ENCODE measurements at places on chromosomes 2 and 18. TPM values are rescaled to one million over a fixed set of nuclear protein-coding genes. Genes with fewer than 3 reads are reported as not detected.
A peak's percentile ranks its signal among the peaks of the same experiment; 100 is the strongest.

- peak; percentile 31 for DNase-seq
Observed at GRCh38 chr18:45722899-45723298, 1.1 kb upstream of the SLC14A1 start.

SERPINB13 gene
- polyA plus RNA-seq: not detected

DNA sequence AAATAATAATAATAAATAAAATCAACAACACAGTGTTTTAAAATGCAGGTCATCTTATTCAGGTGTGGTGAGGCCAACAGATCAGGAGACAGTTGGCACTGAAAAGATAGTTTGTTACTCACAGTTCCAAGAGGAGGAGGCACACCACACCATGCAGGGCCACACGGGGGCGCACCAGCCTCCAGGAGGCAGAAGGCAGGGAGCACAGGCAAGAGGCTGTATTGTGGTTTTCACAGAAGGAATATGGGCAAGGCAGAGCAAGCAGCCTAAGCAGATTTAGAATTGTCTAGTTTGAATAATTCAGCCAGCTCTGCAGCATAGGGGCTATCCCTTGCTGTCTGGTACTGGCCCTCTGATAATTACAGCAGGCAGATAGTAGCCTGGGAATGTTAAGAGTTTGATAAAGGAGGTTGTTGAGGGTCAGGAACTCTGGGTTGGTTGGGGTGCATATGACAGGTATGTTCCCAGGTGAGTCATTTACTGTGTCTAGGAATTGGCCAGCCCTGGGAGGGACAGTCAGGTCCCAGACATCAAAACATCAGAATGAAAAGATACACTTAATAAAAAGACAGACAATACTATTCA is 31.3 kb downstream of the KIAA2012 start:
- no peak for DNase-seq

DNA sequence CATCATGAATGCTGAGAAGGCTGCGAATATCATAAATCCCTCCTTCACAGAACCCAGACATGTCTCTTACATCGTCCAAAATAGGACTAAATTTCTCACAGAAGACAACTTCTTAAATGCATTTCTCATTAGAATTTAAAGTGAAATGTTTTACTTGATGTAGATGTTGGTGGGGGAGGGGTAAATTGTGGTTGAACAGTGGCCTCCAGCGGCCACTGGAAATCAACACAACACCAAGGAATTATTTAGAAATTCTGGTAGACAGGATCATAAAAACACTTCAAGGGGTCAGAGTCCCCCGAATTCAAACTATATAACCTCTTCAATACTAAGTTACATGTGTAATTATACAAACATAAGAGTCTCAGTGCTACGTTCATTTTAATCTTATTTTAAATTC is 135.9 kb downstream of the ABCA12 start:
- peak; percentile 15 for DNase-seq

GRHL1 gene
- polyA plus RNA-seq: 0.32 TPM

- peak; percentile 18 for DNase-seq
Observed at GRCh38 chr2:232483923-232484627, 3.6 kb downstream of the ECEL1 start.

TRAPPC8 gene
- 15.5 TPM for polyA plus RNA-seq

GRCh38 chr18:10564975-10565773 is 39.3 kb downstream of the NAPG start:
- no peak for DNase-seq

DNA sequence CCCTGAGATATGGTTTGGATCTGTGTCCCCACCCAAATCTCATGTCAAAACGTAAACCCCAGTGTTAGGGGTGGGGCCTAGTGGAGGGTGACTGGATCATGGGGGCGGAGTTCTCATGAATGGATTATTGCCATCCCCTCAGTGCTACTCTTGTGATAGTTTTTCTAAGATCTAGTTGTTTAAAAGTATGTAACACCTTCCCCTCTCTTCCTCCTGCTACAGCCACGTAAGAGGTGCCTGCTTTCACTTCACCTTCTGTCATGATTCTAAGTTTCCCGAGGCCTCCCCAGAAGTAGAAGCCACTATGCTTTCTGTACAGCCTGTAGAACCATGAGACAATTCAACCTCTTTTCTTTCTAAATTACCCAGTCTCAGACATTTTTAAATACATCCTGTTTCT is 16.9 kb downstream of the PUM2 start:
- no peak for DNase-seq

DYNAP gene
- polyA plus RNA-seq: not detected

ACMSD gene
- not detected for polyA plus RNA-seq

DNA sequence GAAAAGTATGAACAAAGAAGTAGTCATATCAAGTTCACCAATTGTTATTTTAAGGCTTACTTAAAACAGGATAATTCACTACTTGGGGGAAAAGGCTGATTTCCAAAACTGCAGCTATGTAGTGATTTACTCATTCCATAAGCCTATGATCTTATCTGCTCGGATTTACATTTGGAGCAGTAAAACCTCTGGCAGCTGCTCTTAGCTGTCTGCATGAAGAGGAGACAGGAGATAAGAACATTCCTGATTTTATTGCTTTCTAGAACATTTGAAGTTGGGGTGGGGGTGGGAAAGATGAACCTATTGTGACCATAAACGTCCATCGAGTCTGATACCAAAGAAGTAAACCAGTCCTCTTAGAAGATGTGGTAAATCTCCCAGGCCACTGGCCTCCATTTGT is 120.9 kb downstream of the MMADHC start:
- no peak for DNase-seq

EFHD1 gene
- 154 TPM for polyA plus RNA-seq

LRP1B gene
- 0.08 TPM for polyA plus RNA-seq

VWA3B gene
- 0.82 TPM for polyA plus RNA-seq

DNA sequence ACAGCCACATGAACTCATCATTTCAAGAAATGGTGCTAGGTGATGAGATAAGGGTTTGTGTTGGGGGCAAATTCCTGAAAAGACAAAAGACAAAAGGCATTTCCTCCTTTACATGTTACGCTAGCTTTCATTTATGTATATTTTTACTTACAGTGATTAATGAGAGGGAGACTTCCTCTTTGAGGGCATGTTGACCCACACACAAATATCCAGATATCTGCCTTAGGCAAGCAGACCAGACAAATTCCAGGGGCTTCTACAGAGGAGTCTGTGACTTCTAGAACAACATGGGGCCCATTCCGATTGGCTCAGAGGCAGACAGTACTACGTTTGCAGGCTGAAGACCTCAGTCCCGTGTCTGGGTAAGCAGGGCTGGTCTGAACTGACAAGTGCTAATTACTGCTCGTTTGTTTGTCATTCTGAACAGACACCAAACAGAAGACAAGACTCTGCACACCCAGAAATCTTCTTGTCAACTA is 74.8 kb upstream of the ST6GAL2 start:
- no peak for DNase-seq

- no peak for DNase-seq
Observed at GRCh38 chr2:224524657-224525056, 60.5 kb downstream of the CUL3 start.

- peak; percentile 22 for DNase-seq
Observed at GRCh38 chr18:75727456-75727855, 300.0 kb upstream of the SMIM21 start.

DNA sequence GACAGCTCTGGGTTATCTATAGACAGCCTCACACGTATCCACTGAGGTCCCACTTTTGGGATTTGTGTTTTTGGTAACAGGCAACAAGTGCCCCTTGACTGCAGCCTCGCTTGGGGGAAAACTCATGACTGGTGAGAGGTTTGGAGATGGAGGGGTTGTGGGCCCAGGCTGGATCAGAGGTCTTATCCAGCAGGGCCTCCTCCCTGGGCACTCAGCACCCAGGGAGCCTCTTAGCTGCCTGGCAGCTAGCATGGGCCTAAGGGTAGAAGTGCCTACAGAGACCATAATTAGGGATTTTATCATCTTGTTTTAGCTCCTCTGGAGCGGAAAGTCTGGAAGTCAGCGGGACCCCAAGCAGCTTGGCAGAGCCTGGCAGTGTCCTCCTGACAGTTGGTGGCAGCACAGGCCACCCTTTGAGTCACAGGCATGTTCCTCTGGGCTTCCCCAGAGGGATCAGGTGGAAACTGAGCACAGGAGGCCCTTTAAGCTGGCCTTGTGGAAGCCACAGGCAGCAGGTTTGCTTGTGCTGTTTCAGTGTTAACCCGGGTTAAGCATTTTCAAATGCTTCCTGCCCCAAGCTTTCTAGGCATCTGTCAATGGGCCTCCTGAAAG is 143.1 kb downstream of the KCTD1 start:
- DNase-seq: no peak

DNA sequence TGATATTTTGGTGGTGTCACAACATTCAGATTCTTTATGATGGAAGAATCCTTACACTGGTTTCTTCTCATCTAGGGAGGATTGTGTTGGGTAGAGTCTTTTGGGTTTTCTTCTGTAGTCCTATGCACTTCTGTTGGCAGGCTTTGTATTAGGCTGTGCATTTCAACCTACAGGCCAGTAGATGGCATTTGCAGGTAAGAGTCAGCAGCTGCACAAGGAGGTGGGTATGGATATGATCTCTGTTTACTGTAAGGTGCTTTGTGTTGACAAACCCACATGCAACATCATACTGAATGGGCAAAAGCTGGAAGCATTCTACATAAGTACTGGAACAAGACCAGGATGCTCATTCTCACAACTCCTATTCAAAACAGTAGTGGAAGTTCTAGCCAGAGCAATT is 656.8 kb downstream of the METTL4 start:
- DNase-seq: no peak

- DNase-seq: no peak
Observed at GRCh38 chr2:68734176-68734575, 435 bp upstream of the ARHGAP25 start.

DNA sequence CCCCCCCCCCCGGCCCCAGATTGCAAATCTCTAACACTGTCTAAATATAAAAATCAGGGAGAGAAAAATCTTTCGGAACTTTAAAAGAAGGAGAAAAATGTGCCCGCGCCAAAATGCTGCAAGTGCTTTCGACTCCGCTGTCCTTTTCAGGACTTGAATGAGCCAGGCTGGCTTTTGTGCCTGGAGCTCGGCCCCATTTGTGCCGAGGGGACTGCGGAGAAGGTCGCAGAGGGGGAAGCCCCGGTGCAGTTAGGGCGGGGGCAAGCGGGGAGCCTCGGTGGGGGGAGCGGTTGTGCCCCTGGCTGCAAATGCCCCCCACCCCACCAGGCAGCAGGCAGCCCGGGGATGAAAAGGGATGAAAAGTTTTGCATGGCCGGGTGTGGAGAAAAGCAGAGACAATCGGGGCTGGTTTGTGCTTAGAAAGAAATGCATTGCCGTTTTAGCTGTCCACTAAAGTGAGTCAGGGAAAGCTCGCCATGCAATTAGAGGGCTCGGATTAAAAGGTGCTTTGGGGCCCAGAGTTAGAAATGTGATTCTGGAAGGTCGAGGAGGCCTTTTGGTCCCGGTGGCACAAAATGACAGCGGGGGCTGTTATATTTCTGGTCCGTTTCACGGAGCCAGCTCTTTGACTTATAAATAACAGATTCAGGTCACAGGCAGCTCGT is 1.6 kb downstream of the INHBB start:
- DNase-seq: no peak

DNA sequence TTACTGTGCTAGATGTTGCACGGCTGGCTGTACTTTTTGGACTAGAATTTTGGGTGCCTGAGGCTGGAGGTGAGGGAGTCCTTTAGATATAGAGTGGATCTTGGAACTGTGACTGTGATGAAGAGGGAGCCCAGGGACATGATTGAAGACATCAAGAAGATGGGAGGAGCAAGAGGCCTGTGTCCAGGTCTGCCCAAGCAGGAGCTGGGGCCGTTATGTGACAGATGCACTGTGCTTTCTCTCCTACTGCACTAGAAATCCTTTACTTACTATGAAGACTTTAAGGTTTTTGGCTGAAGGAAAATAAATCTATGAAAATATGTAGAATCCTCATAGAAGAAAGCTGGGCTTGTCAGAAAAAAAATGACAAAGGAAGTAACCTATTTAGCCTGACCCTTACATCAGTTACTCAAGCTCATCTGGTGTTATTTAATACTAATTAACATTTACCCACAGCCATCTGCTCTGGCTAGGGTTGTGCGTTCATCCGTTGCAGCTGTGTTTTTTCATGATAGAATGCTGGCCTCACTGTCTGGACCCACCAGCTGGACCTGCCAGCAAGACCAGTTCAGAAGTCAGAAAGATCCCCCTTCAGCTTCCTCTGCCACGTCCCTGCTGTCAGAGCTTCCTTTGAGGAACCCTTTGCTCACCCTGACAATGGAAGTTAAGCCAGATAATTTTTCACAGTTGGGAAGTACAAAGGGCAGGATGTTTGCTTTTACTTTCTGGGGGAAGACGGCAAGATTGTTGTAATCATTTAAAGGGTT is 16.7 kb downstream of the TSN start:
- DNase-seq: no peak

DNA sequence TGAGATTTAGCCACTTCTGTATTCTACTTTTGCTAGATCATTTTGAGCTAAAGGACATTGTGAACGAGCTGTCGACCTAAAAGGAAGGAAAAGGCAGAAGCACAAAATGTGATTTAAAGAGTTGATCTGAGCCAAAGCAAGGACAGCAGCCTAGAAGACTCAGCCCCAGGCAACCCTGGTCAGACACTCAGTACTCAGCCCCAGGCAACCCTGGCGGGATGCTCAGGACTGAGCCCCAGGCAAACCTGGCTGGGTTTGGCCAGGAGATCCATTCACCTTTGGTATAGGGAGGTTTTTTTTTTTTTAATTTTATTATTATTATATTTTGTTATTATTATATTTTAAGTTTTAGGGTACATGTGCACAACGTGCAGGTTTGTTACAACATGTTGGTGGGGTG is 34.3 kb upstream of the PXDN start:
- no peak for DNase-seq

KLHL14 gene
- polyA plus RNA-seq: 1.3 TPM

DNA sequence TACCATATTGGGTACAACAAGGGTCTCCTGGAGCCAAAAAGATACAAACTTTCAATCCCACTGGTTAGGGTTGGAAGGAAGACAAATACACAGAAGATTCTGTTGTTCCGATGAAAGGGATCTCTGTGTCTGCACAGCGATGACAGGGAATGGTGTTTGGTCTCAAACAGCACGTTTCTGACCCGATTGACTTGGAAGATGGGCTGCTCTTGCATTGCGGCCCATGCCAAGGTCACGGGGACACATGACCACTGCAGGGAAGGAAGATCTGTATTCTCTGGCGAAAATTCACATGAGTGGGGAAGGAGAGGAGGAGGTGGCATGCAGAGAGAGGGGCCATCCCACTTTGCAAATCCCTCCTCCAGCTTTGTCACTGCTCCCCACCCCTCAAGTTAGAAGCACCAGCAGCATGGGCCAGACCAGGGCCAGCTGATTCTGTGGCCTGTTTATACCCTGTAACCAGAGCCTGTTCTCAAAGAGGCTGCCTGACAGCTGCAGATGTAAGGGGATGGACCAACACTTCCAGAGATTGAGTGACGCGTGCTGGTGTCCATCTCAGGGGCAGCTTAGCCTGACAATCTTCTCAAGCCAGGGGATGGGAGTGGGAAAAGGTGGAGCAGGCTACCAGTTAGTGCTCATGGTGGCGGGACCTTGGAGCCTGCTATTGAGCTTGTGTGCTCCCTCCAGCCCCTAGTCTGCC is 57.2 kb downstream of the TNP1 start:
- no peak for DNase-seq

DNA sequence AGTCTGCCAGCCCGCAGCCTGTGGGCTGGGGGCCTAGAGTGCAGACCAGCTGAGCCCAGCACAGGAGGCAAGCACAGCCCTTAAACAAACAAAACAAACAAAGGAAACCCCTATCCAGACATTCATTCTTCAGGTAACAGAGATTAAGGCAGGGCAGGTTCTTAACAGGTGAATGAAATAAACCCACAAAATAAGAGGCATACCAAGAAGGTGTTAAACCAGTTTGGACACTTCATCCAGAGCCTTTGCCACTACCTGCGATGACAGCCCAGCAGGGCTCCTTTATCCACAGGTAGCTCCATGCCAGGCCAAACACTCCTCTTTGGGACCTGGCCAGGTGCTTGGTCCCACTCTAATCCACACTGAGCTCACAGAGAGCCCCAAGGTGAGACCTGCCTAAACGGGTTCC is 209.7 kb upstream of the SIX2 start:
- no peak for DNase-seq
